Kidney glomerular epithelial cell (primary cell): ENCODE measurements at places on chromosomes 5 and 9.

DNA sequence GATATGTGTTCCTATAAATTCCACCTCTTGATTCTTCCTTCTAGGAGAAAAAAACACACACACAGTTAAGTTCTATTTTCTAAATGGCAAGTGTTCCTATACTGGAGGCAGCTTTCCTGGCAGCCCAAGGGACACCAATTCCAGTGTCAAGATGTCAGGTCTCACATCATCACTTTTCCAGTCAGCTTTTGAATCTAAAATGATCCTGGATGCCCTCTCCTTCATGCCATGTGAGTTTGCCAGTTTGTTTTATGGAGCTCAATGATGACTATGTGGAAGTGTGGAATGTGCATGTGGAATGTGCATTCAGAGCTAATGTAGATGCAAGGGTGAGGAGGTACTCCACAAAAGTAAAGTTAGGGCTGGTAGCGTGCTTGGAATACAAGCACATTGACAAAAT, 269.3 kb upstream of the NMUR2 start:
- no peak for DNase-seq

DNA sequence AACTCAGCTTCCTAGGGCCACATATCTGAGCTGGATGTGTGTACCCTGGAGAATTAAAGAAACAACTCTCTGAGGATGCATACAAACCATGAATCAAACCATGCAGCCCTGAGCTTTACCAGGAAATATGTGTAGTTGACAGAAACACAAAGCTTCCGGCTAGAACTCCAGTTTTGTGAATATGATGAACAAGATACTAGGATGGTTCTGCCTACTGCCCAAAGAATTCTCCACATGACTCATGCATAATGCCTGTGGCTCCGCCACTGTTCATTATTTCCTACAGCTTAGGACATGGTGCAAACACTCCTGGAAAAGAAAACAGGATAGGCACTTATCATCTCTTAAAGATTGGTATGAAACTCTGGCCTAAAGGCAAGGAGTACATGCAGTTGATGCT, 343.4 kb downstream of the DNAH5 start:
- peak; percentile 68 for DNase-seq

- DNase-seq = no peak
Measured at GRCh38 chr9:20996809-20997208, 34.6 kb downstream of the HACD4 start.

DNA sequence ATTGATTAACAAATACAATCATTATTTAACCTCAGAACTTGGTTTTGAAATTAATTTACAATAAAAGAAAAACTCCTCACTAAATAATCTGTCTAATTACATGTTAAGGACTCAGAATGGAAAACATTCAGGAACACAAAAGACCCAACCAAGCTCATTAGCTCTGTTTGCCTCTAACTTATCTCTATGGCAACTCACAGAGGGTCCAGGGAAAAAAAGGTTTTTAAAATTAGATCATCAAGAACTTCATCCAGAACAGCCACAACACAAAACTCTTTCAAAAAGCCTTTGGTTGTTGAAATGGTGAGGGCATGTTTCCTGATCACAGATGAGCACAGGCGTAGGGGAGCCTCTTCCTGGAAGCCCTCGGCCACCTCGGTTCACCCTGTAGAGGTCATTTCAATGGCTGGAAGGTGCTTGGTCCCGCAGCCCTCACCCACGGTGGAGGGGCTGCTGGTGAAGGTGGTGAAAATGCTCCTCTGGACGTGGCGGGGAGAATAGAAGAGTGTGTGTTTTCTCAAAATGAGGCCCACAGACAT, 17.2 kb upstream of the TCF7 start:
- DNase-seq = peak; percentile 3

- DNase-seq = no peak
Measured at GRCh38 chr9:127172066-127172707, 49.8 kb upstream of the ANGPTL2 start.

DNA sequence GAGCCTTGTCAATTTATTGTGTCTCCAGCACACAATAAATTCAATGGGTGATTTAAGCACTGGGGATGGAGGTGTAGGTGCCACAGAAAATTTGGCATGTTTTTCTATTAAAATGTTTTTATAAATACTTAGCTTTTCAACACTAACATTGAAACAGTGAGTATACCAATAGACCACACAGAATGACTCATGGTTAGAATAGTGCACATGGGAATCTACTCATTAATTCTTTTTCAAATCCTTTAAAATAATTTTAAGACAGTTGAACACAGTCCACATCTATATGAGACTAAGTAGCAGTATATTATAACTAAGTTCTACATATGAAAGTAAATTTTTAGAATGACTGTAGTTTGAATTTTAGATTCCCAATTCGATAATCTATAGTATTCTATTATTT, 67.1 kb downstream of the LNPEP start:
- DNase-seq = no peak

GRCh38 chr9:2876726-2877125, 32.8 kb upstream of the PUM3 start:
- no peak for DNase-seq
